Hepatocyte (in vitro differentiated cells): ENCODE measurements at places on chromosomes 5 and 9.

GRCh38 chr5:176793343-176793699, 17.0 kb upstream of the UNC5A start:
- no peak for DNase-seq

- peak; percentile 7 for DNase-seq
Measured at GRCh38 chr5:31442058-31442745, 89.7 kb downstream of the DROSHA start.

- no peak for DNase-seq
Measured at GRCh38 chr5:113689647-113690046, 176.2 kb downstream of the YTHDC2 start.

- DNase-seq, result no peak
Measured at GRCh38 chr5:44048276-44048984, 340.8 kb downstream of the FGF10 start.

- no peak for DNase-seq
Measured at GRCh38 chr5:932628-933250, 40.1 kb downstream of the TRIP13 start.
